Effector CD4-positive, alpha-beta T cell (primary cell): ENCODE measurements at places on chromosomes 16 and 17.

GRCh38 chr17:72266112-72266775 is 145.4 kb downstream of the SOX9 start:
- no peak for DNase-seq

DNA sequence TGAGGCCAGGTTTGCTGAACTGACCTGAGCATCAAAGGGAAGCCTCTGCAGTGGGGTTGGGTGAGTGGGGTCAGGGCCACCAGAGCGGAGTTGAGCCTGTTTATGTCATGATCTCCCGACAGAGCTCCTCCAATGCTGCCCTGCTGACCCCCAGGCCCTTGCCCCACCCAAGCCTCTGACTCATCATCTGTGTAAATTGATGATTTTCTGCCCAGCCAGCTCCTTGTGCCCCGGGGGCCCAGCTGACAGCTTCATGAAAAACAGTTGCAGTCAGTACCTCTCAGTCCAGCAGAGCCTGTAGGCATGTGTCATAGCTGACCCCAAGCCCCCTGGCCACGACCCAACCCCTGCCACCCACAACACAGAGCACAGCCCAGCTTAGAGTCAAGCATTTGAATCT is 134.9 kb downstream of the CCT6B start:
- no peak for DNase-seq

DNA sequence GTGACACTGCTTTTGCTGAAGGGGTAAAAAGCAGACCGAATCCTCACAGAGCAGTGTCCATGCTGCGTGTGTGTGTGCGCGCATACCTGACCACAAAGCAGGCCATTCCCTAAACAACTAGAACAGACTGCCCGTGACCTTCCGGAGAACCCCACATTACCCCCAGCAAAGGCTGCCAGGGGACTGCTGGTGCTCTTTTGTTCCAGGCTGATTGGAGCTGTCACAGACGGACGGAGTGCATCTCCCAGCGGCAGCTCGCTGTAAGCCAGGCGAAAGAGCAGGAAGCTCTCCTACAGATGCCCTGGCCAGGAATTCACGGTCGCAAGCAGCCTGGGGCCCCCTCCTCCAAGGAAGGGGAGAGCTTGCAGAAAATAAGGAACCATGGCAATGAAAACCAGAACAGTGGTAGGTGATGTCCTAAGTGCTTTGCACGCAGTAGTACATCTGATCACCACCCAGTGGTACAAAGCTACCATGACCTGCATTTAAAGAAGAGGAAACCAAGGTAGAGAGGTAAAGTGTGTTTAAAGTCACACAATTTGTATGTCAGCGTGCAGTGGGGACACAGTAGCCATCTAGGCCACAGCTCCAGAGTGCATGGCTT is 153.4 kb upstream of the DYNLRB2 start:
- DNase-seq = no peak

DNA sequence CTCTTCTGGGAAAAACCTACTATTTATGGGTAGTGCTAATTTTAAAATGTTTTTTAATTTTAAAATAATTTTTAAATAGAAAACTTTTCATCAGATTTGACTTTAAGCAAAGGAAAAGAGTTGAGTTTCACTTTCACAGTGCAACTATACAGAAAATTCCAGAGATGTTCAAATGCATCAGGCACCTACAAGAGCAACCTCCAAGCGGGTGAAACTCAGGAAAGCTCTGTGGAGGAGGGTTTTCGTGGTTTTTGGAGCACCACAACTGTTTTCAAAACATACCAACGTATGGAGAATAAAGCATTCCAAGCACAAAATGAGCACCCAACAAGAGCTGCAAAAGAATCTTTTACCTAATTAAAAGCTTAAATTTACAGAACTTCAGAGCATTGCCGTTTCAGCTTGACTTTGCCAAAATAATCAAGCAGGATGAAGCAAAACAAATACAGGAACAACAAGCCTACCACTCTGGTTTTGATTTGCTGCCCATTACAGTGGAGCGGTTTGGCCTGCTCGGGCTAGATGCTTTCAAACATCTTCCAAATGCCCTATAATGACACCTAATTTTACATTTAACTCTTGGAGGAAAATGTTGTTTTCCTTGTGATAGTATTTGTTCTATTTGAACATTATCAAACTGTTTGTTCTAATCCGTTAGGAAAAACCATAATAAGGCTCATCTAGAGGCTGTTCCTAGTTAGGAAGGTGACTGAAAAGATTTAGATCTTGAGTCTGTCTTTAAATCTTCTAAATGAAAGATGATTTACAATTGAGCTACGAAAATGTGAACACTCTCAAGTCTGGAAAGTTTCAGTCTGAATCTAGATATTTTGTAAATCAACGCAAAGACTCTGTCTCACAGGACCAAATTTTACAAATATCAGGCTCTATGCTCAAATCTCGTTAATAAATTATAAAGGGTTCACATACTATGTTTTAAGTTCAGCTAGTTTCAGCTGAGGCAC is 34.5 kb downstream of the NACA2 start:
- DNase-seq = no peak

GRCh38 chr17:7580604-7581575 is 1.5 kb downstream of the CD68 start:
- no peak for DNase-seq

GRCh38 chr16:83095941-83096692 is 469.3 kb downstream of the CDH13 start:
- DNase-seq = no peak

DNA sequence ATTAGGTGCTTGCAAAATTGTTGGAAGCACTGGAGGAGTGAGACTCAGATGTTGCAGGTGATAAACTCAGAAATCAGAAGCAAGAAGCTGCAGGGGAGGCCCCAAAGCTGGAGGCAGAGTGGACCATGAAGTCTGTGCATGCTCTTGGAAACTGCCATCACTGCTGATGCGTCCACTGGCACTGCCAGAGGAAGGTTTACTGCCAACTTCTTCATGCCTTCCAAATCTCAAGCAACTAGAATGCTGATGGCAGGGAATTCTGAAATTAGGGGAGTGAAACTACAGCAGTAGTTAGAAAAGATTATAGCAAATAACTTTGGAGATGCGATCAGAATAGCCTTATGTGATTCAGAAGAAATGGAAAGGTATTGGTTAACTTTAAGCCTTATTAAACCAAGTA is 277.1 kb upstream of the SDK2 start:
- DNase-seq = no peak

DNA sequence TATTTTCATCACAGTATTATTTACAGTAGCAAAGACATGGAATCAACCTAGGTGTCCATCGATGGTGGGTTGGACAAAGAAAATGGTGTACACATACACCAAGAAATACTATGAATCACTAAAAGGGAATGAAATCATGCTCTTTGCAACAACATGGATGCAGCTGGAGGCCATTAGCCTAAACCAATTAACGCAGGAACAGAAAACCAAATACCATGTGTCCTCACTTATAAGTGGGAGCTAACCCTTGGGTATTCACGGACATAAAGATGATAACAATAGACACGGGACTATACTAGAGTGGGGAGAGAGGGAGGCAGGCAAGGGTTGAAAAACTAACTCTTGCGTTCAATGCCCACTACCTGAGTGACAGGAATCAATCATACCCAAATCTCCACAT is 41.0 kb downstream of the MRPS23 start:
- no peak for DNase-seq

DNA sequence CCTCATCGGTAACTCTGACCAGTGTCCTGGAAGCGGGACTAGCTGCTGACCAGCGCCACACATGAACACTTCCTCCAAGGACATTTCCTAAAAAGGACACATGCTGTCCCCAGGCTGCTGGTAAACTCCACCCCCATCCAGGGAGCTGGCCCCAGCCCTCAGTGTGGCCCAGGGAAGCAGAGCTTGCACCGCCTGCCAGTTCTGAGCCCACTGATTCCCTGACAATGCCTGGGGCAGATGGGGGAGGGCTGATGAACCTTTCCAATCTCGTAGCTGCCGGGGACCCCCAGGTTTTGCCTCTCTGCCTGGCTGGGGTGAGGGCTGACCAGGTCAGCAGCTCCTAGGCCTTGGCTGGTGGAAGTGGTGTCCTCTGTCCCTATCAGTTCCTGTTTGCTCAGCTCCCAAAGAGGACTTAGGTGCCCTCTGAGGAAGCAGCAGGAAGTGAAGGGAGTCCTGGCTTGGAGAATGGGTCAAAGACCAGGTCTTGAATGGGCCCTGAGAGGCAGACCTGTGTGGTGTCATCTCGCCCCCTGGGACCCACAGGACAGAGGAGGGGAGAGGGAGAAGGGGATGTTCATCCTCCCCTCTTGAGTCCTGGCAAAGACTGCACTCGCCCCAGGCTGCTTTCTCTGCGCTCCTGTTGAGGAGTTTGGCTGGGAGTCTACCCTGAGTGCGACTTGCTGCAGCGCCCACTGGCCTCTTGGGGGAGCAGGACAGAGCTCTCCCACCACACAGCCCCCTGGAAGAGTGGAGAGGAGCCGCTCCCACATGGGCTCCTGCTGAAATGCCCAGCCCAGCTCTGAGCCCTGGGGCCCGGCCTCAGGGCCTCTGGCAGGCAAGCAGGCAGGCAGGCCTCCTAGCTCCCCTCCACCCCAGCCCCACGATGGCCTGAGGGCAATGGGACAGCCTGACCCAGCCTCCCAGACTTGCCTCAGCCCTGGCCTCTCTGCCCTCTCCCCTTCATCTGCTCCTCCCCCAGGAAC is 16.8 kb downstream of the PDK2 start:
- DNase-seq = no peak

DNA sequence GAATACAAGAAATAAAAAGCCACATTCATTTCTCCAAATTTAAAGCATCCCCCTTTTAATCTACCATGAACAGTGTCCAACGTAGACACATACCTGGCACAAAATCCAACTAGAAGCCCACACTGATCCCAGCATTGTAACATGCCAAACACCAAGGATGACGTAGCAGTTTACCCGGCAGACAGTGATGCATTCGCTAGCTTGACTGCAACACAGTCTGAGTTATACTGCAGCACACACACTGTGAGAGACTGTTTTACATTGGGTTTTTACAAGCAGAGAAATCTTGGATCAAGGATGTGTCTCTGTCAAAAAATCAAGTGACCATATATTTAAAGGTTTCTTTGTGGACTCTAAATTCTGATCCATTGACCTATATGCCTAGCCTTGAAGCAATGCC is 74.5 kb upstream of the C17orf78 start:
- DNase-seq = no peak

- no peak for DNase-seq
Measured at GRCh38 chr16:53052519-53053501, at the start of gene CHD9NB. CHD9NB (minus strand) TSS chr16:53052897; CDS start chr16:53044158, 8,739 bp downstream.

GRCh38 chr16:17204644-17205043 is 266.1 kb downstream of the XYLT1 start:
- DNase-seq = no peak

DNA sequence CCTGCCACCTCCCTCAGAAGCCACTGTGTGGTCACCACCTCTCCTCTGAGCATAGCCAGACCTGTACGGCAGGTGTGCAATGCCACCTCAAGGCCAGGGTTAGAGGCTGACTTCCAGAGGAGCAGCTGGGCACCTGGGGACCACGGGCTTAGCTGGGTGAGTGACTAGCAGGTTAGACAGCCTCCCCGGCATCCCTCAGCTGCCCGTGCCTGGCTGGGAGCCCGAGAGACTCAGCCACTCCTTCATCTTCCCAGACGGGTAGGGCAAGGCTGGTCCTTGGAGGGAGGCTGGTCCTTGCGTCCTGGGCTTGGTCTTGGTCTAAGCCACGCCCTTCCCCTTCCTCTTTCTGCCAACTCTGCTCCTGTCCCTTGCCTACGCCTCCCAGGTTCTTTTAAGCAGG is 7.8 kb downstream of the CRHR1 start:
- no peak for DNase-seq

GRCh38 chr16:47625115-47625567 is 164.0 kb downstream of the PHKB start:
- DNase-seq = no peak

GRCh38 chr16:82481455-82481854 is 145.3 kb upstream of the CDH13 start:
- DNase-seq = no peak

DNA sequence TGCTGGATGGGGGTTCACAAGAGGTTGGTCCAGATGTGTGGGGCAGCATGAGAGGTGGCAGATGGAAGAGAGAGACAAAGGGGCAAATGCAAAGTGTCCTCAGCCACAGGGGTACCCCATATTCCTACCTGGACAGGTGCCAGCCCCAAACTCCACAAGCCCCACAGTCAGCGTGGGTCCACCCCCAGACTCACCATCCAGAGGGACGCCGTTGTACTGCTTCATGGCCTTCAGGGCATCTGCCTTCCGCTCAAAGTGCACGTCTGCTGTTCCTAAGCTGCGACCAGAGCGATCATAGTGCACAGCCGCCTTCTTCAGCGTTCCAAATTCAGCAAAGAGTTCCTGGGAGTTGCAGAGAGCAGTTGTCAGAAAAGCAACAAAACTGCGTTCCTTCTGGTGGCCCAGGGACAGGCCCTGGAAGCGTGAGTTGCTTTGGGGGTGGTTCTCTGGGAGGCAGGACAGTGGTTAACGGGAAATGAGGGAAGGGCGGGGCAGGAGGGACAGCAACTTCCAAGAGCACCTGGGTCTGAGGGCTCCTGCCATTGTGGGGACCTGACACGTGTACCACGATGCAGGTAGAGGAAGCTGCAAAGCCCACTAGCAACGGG is 2.3 kb downstream of the ALYREF start:
- DNase-seq = no peak

DNA sequence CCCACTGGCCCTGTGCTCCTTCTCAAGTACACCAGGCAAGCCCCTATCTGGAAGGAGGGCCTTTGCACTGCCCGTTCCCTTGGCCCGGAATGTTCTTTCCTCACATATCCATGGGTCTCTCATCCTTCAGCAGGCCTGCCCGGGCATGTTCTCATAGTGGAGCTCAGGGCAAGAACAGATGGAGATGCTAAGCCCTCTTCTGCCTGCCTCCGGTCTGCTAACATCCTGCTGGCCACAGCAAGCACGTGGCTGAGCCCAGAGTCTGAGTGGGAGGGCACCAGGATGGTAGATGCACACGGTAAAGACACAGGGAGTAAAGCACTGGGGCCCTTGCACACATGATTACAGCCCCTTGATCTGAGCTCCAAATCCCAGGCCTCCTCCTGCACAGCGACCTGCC is 19.8 kb upstream of the ANKRD40CL start:
- DNase-seq = no peak

DNA sequence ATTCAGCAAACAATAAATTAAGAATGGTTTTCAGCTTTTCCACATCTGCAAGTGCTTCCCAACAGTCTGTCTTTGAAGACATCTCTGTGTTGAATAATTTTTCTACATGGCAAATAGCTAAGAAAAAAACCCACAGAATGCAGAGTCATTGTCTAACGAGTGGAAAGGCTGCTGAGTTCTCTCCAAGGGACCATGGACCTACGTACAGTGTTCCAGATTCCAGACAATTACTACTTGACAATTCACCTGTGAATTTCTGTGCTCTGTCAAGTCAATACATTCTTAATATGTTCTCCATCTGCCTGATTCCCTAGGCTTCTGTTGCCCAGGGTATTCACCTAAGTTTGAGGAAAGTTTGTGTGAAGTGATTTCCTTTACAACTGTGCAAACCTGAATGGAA is 83.8 kb upstream of the CA10 start:
- no peak for DNase-seq

GRCh38 chr16:2450535-2450934 is 9.4 kb upstream of the TEDC2 start:
- no peak for DNase-seq

DNA sequence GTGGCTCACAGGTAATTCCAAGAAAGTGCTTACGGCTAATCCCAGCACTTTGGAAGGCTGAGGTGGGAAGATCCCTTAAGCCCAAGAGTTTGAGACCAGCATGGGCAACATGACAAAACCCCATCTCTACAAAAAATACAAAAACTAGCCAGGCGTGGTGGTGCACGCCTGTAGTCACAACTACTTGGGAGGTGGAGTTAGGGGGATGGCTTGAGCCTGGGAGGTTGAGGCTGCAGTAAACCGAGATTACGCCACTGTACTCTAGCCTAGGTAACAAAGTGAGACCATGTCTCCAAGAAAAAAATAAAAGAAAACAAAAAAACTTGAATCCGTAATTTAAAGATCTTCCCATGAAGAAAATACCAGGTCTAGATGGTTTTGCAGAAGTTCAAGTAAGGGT is 5.0 kb downstream of the ICAM2 start:
- DNase-seq = no peak
